Activated B cell treated with CpG ODN at 0.5 μM for 24 hours (primary cell): ENCODE measurements at places on chromosomes 12 and 14.

DNA sequence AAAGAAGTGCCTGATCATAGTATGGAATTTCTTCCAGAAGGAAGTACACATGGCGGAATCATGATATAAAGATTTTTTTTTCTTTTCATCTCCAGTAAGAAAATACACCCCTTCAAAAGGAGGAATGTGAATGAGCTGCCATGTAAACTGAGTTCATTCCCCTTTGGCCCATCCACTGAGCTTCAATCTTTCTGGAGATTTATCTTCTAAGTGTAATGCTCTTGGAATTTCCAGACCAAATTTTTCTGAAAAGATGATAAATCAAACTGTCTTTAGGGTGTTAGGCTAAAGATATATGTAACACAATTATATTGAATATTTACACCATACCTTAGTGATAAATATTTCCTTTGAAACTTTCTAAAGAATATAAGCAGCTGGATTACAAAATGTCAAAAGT lies 5.2 kb downstream of the DCN start:
- DNase-seq: no peak

DNA sequence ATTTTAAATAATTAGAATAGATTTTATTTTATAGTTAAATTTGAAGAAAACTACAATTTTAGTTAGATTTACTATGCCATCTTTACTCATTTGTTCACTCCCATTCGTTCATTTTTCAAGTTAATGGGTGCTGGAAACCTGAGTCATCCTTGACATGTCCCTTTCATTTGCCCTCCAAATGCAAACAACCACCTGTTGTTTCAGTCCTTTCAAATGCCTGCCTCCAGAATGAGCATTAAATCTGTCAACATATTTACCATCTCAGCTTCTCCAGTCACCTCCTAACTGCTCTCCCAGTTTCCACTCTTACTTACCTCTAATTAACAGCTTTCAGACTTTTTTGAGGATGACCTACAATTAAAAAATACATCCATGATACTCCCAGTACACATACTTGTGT lies 375.5 kb downstream of the RAD51B start:
- no peak for DNase-seq

DNA sequence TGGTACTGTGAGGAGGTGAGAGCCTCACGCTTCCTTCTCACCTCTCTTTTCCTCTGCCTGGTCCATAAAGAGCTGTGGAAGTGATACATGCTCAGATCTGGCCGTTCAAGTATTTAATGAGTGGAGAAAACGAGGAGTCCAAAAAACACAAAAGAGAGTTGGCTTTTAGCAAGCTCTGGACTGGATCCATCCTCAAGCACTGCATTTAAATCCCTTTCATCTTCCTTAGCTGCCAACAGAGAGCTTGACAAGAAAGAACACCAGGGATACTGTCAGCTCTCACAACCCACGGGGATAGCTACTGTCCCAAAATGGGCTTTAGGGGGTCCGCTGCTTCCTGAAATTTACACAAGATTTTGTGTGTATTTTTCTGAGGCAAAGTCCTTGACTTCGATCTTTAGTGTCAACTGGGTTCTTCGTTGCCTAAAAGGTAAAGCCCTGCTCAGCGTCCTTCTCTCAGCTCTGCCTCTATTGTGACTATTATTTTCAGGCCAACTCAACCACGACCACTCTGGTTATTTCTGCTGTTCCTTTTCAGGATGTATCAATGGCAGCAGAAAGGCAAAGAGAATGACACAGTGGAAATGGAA lies 120.9 kb downstream of the TMTC1 start:
- no peak for DNase-seq

DNA sequence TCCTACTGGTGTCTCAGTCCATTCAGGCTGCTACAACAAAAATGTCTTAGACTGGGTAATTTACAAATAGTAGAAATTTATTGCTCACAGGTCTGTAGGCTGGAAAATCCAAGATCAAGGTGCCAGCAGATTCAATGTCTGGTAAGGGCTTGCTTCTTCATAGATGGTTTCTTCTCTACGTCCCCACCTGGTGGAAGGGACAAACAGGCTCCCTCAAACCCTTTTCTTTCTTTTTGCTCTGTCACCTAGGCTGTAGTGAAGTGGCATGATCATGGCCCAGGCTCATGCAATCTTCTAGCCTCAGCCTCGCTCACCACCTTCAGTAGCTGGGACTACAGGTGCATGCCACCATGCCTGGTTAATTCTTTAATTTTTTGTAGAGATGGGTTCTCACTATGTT lies 106.8 kb upstream of the RPH3A start:
- no peak for DNase-seq

GRCh38 chr12:53602176-53602864 lies 23.9 kb downstream of the ATF7 start:
- DNase-seq: no peak

- no peak for DNase-seq
Observed at GRCh38 chr14:70114621-70115156, 74.1 kb downstream of the SLC8A3 start.

DNA sequence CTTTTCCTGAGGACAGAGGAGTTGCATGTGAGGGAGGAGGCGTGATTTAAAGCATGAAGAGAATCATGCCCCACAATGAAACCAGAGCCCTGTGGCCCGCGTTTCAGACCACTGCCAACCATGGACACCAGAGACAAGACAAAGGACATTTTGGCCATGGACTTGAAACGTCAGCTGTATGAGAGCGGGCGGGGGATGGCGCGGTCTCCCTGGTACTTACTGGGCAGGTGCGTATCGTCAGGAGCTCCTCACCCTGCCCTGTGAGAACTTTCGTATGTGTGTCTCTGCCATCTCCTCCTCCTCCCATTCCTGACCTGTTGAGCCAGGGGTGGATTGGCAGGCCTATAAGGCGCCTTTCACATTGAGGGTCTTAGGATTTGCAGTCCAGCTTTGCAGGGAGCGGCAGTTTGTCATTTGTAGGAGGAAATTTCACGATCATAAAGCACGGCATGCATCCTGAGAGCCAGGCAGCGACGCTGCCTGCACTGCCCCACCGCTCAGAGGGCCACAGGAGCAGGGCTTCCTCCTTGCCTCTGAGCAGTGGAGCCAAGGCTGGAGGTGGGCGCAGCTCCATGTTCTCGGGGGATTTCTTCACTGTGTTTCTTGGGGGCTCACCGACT lies 22.2 kb downstream of the SFSWAP start:
- DNase-seq: no peak

- no peak for DNase-seq
Observed at GRCh38 chr12:116366824-116367223, 89.3 kb upstream of the MED13L start.

- DNase-seq: no peak
Observed at GRCh38 chr14:52413729-52414408, 99.8 kb downstream of the PTGER2 start.

GRCh38 chr12:4005851-4006430 lies 132.7 kb upstream of the PARP11 start:
- no peak for DNase-seq

- DNase-seq: no peak
Observed at GRCh38 chr12:31584782-31585181, 6.2 kb downstream of the DENND5B start.
